ENCODE measurements at places on chromosomes 6 and 20.

GRCh38 chr6:24936641-24937317, 1.0 kb upstream of the RIPOR2 start:
- no peak for DNase-seq

GRCh38 chr6:120875900-120876299, 458.4 kb downstream of the TBC1D32 start:
- no peak for DNase-seq

DNA sequence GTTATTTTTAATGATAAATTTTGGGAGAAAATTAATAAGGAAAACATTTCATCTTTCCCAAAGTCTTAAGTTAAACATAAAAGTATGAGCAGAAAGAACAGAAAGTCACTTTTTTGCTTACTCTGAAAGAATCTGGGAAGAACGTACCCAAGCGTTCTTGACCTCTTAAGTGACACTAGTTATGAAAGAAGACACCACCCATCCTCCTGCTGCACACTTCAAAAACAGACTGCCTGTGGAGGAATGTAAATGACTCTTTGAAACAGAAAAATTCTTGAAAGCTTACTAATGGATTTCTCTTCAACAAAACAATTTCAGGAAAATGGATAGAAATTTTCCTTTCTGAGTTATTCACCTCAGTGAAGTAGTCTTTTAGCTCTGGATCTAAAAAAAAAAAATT, 227.7 kb downstream of the MEI4 start:
- DNase-seq = no peak

DNA sequence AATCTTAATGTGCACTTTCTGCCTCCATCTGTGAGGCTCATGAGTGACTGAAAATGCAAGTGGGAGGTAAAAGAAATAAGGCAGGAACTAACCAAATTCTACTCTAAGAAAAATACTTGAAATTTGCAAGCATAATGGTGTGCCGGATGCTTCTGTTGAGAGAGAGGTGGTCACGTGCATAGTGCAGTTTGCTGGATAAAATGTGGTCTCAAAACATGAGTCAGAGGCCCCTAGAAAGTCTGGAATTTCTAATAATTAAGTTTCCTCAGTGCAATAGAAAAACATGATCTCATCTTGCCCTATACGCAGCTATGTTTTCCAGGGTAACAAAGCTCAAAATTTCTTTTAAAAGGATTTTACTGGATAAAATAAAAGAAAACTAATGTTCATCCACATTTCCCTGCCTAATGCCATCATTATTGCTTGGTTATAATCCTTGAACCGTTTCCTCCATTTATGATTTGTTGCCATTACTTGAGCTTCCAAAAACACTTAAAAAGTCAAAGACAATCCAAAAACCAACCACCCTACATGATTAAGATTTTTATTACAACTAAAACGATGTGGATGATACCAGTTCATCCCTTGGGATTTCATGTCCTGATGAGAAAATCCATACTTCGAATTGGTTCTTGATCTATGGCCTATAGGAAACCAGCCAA, 351.7 kb upstream of the ARID1B start:
- DNase-seq = no peak

GRCh38 chr6:168281826-168282225, 37.8 kb downstream of the DACT2 start:
- no peak for DNase-seq
